ENCODE measurements at places on chromosomes 6 and 20.

DNA sequence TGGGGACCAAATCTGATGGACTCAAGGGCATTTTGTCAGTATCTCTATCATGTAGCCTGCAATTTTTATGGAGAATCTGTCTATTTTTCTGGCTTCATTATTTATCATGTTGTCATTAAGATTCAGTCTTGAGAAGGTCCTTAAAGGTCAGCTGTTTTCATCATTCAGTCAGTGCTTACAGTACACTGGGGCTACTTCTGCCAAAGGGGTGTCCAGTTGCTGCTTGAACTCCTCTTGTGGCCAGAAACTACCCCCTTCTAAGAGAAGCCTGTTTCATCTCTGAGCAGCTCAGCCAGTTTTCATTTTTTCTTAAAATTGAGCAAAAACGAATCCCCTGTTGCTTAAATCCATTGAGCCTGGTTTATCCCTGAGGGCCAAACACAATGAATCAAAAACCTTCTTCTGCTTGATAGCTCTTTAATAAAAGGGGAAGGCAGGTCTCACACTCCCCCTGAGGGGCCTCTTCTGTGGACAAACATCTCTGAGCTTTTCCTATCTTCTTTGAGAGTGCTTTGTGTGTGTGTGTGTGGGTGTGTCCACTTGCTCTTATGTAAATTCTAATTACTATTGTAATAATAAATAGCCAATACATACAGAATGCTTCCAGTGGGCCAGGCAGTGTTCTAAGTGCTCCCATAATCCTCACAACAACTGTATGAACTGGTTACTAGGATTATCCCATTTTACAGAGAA is 172.2 kb downstream of the PLCB1 start:
- no peak for DNase-seq

DNA sequence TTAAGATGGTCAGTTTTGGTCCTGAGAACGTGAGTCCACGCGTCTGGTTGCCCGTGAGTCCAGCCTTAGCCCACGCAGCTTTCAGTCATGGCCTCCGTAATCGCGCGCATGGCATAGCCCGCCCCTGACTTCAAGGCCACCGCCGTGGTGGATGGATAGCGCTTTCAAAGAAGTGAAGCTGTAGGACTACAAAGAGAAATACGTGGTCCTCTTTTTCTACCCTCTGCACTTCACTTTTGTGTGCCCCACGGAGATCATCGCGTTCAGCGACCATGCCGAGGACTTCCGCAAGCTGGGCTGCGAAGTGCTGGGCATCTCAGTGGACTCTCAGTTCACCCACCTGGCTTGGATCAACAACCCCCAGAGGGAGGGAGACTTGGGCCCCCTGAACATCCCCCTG is 142.0 kb upstream of the MCHR2 start:
- DNase-seq: no peak

GRCh38 chr20:10094566-10095173 is 59.9 kb downstream of the ANKEF1 start:
- DNase-seq: no peak

- DNase-seq: no peak
Measured at GRCh38 chr6:165186041-165186440, 123.4 kb downstream of the C6orf118 start.

DNA sequence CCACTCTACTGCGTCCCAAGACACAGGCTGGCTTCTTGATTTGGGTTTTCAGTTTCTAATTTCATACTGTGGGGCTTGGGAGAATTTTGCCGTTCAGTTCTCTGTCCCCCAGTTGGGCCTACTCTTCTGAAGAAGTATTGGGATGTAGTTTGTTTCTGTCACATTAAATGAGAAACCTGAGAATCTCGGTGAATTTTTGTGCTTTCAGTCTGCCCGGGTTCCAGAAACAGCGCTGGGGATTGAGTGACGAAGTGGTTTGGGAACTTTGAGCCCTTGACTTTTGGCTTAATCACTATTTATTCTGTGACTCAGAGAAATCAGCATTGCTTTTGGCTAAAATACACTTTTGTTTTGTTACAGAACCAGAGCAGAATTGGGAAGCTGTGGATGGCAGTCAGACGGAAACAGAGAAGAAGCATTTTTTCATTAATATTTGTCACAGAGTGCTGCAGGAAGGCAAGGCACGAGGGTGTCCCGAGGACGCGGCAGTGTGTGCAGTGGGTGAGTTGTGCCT is 74.0 kb downstream of the IGF2R start:
- no peak for DNase-seq

DNA sequence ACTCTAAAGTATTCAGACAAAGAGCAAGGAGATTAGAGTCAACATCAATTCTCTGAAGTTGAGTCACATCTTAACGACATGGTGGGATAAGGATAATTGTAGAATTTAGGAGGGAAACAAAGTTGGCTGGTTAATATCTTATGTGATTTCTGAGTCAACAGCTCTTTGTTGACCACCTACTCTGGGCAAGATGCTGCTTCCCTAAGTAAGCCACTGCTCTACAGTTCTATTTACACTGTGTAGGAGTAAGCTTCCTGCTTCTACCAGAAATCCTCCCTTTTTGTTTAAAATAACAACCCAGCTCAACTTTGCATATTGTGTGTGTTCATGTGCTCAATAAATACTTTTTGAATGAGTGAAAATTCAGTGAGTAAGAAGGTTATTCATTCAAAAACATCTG is 3.1 kb downstream of the HS3ST5 start:
- no peak for DNase-seq

DNA sequence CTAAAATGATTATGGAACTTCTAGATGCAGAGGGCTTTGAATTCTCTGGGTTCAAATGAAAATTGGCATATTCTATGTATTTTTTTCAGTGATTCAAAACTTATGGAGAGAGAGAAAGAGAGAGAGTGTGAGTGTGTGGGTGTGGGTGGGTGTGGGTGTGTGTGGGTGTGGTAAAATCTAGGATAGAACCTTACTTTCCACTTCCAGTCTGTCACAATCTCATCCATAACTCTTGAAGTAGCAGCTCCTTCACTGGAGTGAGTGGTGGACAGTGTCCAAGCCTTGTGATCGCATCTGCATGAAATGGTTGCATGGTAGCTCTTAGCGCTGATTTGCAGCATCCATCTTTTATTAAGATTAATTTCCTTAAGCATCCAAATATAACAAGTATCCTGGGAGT is 37.7 kb downstream of the ADGB start:
- DNase-seq: no peak

GRCh38 chr6:40671694-40672050 is 84.5 kb upstream of the LRFN2 start:
- DNase-seq: no peak

DNA sequence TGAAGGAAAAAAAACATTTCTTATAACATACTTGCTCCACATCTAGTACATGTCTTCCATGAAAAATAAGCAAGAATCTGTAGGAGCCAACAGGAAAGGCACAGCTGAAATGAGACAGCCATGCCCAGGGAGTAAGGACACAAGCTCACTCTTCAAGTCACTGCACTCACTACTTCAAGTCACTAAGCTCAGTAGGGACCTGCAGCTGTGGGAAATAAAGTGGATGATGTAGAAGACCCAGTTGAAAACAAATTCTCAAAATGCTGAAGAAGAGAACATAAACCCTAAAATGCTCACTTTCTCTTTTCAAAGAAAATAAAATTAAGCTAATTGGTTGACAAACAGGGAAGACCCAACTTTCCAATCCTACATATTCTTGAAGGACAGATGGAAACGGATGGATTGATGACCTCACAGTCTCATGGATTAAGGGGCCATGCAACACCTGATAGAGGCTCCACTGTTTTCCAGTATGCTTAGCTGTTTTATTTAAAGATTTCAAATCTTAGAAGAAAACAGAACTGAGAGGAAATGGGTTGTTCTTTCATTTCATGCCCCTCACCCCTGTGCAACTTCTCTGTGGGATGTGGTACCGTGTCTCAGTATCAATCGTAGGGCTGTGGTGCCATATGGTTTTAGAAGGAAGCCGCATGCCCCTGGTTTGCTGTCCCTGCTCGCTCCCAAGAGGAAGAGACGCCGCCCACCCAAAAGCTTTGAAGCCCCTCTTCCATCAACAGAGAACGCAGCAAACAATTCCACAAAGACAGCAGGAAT is 133.3 kb downstream of the WDR27 start:
- no peak for DNase-seq

GRCh38 chr20:5402903-5403531 is 86.3 kb upstream of the PROKR2 start:
- no peak for DNase-seq

DNA sequence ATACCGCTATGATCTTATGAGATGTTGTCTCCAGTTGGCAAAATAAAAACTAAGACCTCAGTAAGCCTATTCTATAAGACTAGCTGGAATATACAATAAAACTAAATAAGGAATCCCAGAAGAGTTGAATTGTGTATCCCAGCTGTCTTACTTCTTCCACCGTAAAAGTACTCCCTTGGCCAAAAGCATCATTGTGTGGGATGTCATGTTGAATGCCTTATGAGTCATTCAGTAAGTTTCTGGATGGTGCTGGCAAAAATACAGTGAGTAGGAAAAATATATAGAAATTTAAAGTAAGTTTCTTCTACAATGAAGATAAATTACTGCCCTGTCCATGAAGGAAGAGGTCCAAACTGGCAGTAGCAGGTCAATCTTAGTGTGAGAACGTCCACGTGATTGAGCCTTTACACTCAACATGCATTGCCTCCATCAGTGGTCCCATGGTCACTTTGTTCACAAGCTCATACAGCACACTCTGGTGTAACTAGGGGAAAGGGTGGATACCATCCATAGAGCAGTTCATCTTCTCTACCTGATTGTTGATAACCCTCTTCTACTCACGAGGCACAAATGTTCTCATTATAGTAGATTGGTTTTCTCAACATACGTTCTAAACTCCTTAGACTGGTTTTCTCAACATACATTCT is 13.7 kb upstream of the ZNF318 start:
- no peak for DNase-seq

GRCh38 chr6:13935190-13935880 is 10.6 kb downstream of the RNF182 start:
- DNase-seq: no peak

DNA sequence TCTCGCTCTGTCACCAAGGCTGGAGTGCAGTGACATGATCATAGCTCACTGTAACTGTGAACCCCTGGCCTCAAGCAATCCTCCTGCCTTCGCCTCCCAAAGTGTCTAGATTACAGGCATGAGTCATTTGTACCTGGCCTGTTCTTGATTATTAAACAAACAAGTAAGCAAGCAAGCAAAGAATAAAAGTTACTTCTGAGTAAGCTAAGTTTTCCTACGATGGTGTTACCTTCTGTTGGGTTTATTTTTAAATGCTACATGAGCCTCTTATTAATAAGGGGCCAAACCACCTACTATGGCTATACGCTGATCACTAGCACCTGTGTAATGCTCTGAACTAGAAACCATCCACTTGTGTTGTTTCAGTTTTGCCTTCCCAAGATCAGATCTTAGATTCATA is 50.8 kb downstream of the IL22RA2 start:
- no peak for DNase-seq

- no peak for DNase-seq
Measured at GRCh38 chr20:47411161-47411560, 54.7 kb upstream of the ZMYND8 start.

DNA sequence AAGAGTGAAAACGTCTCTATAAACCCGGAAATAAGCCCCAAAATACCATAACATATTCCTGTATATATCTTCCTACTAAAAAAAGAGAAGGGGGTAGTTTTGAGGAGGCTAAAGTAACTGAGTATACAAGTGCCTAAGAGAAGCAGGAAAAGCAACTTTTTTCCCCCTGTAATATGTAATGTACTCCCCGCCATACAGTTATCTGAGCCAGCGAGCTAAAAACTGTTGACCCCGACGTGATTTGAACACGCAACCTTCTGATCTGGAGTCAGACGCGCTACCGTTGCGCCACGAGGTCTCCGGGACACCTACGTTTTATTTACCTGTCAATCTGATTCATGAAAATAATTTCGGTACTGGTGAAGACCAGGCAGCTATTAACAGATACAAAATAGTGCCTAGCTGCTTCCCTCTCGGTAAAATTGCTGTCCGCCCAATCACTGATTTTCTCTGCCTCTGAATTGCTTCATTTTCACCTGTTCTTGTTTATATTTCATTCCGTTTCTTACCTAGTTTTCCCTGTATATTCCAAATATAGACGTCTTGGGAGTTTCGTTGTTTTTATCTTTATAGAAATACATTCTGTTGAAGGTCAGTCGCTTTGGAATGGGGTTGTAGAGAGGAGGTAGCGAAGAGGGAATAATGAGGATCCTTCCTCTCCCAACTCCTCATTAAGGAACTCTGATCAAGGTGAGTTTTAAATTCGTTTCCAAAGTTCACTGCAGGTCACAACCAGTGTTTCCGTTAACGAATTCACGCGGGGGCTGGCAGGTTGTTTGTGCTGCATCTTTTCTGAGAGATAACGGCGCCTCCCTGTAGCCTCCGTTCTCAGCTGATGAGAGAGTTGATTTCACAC is 33.6 kb upstream of the BTN3A2 start:
- DNase-seq: no peak

- DNase-seq: no peak
Measured at GRCh38 chr6:157150076-157150475, 173.2 kb downstream of the TMEM242 start.

- DNase-seq: no peak
Measured at GRCh38 chr6:13523826-13524622, 36.6 kb upstream of the GFOD1 start.

DNA sequence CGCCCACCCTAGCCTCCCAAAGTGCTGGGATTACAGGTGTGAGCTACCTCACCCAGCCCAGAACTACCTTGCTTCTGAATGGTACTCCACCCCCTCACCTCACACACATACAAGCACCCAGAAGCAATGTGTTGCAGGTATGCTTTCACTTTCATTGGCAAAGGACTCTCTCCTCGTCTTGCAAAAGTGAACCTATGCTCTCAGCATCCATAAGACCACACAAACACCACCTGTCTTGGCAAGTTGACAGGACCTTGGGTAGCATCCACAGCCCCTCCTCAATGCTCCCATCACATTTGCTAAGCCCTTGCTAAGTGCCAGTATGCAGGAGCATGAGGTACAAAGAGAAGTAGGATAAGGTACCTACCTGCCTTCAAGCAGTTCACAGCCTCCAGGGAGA is 3.7 kb downstream of the KIF13A start:
- no peak for DNase-seq

DNA sequence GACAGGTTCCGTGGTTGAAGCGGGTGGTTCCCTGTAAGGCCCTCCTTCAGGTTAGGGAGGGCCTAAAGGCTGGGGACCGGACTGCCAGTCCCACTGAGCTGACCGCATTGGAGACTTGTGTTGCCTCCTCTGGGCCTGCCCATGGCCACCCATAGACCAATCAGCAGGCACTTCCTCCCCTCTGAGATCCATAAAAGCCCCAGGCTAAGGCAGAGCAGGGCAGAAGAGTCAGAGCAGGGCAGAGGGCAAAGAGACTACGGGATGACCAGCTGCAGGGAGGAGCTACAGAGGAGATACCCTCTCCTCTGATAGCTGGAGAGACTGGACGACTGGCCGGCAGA is 537.4 kb downstream of the TENT5A start:
- DNase-seq: no peak

- DNase-seq: no peak
Measured at GRCh38 chr6:75499640-75500039, 6.0 kb upstream of the FILIP1 start.

GRCh38 chr20:25437153-25437581 is 29.7 kb downstream of the GINS1 start:
- DNase-seq: no peak

Data from activated naive CD4-positive, alpha-beta T cell (primary cell).